ENCODE measurements at places on chromosomes 7 and 10.

DNA sequence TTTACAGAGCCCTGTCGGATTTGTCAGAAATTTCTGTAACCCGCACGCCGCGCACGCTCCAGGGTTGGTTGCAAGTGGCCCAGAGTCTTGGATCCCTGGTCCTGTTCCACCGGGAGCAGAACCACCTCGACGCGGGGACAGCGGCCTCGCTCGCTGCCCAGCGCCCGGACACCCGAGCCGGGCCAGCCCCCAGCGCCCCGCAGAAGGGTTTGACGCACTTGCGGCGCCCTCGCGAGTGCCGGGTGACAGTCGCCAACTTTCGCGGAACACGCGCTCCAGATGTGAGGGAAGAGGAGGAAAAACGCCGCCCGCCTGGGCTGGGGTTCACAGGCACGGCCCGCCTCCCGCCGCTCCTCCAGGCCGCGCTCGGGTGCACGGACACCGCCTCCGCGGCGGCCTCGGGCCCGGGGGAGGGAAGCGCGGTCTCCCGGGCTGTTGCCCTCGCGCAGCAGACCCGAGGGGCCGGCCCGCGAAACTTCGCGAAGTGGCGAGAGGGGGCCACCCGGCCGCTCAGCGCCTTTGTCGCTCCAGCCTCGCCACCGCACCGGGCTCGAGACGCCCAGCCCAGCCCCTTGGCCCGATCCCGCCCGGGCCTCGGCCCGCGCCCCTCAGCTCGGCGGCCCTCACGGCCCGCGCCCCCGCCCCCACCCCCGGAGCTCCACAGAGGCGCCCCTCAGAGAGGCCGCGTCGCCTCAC, 514 bp downstream of the RNF216 start:
- DNase-seq, result no peak

- no peak for DNase-seq
Observed at GRCh38 chr10:132229834-132230556, 43.2 kb downstream of the DPYSL4 start.

GRCh38 chr7:135905355-135905754, 71.8 kb downstream of the MTPN start:
- DNase-seq, result no peak

DNA sequence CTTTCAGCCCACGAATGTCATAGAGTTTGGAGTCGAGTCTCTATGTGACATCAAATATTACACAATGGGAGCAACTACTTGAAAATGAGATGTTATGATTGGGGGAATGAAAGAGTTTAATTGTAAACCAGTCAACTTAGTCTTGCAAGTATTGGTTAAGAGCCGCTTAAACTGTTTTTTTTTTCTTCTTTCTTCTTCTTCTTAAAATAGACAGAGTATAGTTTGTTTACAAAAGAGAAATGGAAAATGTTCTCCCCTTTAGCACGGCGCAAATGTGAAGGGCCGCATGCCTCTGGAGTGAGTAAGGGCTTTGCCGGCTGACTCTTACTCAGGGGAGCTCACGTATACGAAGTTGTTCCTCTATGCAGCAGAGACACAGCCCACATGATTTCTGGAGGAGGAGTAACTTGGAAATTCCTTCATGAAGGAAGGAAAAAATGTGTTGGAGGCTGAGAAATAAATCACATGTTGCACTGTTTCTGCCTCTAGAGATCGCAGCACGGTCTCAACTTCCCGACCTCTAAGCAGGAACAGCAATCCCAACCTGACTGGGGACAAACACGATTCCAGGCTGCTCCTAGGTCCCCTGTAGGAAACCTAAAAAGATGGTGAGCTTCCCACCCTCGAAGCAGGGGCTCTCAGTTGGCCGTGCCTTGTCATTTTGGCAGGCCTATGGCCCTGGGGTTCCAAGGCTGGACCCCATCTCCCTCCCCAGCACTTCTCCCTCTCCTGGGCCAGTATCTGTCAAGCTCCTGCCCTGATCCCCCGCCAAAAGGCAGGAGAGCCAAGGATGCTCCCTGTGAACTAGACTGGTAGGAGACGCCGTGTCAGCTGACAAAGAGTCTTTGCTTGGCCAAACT, 44.8 kb downstream of the MYOF start:
- DNase-seq, result no peak

DNA sequence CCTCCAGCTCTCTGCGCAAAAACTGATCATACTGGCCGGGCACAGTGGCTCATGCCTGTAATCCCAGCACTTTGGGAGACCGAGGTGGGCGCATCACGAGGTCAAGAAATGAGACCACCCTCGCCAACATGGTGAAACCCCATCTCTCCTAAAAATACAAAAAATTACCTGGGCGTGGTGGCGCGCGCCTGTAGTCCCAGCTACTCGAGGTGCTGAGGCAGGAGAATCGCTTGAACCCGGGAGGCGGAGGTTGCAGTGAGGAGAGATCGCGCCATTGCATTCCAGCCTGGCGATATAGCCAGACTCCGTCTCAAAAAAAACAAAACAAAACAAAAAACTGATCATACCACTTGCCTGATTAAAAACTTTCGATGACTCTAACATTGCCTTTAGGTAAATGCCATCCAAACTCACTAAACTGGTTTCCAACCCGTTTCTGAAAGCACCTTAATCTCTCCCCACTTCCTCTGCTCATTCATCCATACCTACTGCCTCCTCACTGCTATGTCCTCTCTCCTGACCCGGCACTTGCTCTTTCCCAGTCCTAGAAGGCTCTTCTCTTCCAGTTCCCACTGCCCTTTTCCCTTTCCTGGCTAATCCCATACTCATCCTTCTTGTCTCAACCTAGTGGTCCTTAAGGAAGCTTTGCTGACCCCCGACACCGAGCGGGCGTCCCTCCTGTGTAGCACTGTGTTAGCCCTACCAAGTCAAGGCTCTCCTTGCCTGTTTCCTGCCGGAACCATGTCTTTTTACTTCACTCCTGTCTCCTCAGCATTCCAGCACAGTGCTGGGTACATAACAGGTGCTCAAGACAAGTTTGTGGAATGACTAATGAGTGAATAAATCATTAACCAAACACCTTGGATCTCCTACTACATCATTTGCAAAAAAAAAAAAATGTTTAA, 686 bp upstream of the MIOS start:
- DNase-seq, result no peak

DNA sequence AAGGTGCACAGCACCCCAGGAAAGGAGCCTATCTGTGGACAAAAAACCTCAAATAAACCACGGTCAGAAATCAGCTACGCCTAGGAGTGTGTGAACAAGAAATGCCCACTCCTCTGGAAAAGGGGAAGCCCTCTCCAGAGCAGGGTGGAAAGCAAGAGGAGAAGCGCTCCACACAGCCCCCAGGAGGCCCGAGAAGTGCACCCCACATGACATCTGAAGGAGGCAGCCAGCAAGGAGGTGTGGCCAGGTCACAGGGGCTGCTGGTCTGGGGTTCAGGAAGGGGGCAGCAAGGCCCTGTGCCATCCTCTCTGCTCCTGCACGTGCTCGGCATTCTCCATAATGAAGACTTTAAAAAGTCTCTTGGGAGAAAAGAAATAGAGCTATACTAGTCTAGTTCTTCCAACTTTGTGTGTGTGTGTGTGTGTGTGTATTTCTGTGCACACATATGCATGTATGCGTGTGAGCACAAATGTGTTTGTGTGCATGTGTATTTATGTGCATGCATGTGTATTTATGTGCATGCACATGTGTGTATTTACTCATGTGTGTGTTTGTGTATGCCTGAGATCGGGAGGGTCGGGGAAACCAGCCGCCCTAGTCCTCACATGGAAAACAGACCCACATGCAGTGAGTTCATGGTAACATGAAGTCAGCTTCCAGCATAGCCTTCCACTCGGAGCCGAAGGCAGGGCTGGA, 76.5 kb downstream of the TNS3 start:
- DNase-seq, result no peak

- DNase-seq, result no peak
Observed at GRCh38 chr10:92103376-92104090, 180.0 kb downstream of the BTAF1 start.

- DNase-seq, result no peak
Observed at GRCh38 chr10:20299034-20299736, 483.0 kb downstream of the PLXDC2 start.

GRCh38 chr7:93958216-93958615, 36.7 kb downstream of the GNG11 start:
- DNase-seq, result no peak

- DNase-seq, result no peak
Observed at GRCh38 chr7:94540428-94540827, 30.8 kb downstream of the CASD1 start.

DNA sequence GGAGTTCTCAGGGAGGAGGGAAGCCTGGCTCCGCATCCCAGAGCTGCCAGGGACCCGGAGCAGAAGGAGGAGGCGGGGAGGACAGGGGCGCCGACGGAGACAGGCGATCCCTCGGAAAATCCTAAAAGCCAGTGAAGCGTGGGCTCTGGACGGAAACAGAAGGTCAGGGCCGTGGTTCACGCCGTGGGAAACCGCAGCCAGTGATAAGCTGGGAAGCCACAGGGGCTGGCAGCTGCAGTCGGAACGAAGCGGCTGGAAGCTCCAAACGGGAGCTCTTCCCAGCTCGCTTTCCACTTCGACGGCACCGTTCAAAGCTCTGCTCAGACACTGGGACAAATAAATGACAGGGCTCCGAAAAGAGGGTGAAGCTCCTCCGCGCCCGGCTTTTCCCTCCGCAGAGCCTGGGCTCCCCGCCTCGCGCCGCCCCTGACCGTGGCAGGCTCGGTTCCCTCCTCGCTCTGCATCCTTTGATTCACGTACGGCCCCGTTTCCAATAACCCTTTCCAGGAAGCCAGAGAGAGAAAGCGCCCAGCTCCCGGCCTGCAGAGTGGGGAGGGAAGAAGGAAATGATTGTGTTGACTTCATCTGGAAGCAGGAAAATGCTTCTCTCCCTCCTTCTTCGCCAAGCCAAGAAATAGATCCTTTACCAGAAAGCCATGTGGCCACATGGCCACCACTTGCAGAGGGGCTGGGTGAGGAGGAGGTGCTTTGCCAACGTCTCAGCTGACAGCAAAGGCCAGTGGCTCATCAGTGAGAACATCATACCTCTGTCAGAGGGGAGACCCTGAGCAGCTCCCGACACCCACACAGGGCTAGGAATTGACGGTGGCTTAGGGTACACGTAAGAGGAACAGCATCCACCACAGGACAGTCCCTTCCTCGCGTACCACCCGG, 57.4 kb downstream of the ADRB1 start:
- DNase-seq, result no peak

GRCh38 chr10:4541292-4541691, 284.7 kb upstream of the AKR1E2 start:
- DNase-seq, result no peak

- no peak for DNase-seq
Observed at GRCh38 chr7:135684136-135684535, 21.8 kb downstream of the STMP1 start.

GRCh38 chr10:62154231-62154630, 114.4 kb downstream of the RTKN2 start:
- no peak for DNase-seq

- no peak for DNase-seq
Observed at GRCh38 chr10:88791924-88792323, 10.6 kb upstream of the LIPM start.

DNA sequence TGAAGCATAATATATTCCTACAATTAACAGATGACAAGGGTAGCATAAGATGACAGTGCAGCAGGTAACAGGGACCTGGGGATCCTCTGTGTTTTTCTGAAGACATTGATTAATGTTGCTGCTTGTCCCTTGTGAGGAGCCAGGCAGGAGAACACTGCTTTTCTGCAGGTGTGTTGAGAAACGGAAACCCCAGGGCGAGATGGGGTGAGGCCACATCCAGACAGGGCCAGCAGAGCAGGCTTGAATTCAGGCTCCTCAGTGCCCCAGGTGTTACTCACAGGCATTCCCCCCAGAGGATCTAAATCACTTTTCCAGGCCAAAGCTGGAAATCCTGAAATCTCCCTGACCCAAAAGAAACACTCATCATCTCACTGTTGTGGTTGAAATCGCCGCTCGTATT, 105.3 kb downstream of the CCDC3 start:
- no peak for DNase-seq

- no peak for DNase-seq
Observed at GRCh38 chr7:139095194-139095659, 14.3 kb downstream of the ZC3HAV1 start.

GRCh38 chr7:95619921-95620320, 23.6 kb upstream of the PDK4 start:
- DNase-seq, result no peak

- no peak for DNase-seq
Observed at GRCh38 chr7:7736671-7737070, 18.3 kb upstream of the RPA3 start.

DNA sequence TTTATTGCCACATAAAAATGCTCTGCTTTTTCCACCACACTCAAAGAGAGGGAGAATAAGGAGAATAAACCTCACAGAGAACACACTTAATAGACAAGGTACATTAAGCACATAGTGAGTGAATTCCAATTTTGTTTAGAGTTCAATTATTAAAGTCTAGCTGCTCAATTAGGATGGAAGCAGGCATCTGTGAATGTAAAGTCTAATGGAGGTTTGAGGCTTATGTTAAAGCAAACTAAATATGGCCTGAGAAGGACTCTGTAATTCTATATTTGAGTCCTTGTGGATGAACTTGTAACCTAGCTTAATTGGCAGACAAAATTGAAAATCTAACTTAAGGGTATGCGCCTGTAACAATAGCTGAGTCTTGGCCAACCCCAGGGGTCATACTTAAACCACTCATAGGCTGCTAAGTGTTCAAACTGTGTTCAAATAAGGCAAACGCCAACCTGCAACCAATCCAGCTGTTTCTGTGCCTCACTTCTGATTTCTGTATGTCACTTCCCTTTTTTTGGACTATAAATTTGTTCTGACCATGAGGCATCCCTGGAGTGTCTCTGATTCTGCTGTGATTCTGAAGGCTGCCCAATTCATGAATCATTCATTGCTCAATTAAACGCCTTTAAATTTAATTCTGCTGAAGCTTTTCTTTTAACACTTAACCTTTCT, 31.3 kb upstream of the NME8 start:
- no peak for DNase-seq

DNA sequence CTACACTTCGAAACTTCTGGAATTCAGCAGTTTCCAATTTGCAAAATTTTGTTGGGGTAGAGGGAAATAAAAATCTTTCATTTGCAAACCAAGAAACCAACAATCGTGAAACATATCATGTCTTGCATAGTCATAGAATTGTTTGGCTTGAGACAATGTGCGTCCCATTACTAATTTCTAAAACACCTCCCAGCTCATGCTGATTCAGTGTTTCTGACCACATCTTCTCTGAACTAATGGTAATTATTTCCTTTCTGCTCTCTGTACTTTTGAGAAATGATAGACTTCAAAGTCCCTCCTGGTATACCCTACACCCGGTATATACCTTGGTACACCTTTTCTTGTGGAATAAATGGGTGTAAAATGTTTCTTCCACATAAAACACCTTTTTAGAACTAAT, 41.8 kb upstream of the TSPAN13 start:
- DNase-seq, result no peak

DNA sequence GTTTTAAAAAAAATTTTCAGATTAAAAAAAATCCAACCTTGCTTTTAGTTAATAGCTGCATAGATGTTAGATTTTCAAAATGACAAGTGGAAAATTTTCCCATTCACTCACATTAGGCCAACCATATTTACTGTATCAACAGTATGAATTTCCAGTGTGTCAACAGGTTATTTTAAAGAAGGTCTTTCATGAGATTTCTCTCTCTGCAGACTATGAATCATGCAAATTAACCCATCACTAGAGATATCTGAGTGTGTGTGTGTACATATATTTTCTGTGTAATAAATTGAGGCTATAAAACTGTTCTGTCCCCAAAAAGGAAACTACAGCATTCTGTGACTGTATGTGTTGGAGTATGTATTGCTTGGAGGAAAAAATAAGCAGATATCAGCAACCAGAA, 305.6 kb downstream of the ARL4A start:
- no peak for DNase-seq

Data from bone marrow (tissue), 2 donors.